NCI-H1092 (cell line): ENCODE measurements at places on chromosomes 1 and 21.

GRCh38 chr1:84573481-84573966 is 716 bp downstream of the CTBS start:
- DNase-seq = no peak

- no peak for DNase-seq
These were observed 1.5 kb downstream of the HIPK1 start for GRCh38 chr1:113930499-113931161.

DNA sequence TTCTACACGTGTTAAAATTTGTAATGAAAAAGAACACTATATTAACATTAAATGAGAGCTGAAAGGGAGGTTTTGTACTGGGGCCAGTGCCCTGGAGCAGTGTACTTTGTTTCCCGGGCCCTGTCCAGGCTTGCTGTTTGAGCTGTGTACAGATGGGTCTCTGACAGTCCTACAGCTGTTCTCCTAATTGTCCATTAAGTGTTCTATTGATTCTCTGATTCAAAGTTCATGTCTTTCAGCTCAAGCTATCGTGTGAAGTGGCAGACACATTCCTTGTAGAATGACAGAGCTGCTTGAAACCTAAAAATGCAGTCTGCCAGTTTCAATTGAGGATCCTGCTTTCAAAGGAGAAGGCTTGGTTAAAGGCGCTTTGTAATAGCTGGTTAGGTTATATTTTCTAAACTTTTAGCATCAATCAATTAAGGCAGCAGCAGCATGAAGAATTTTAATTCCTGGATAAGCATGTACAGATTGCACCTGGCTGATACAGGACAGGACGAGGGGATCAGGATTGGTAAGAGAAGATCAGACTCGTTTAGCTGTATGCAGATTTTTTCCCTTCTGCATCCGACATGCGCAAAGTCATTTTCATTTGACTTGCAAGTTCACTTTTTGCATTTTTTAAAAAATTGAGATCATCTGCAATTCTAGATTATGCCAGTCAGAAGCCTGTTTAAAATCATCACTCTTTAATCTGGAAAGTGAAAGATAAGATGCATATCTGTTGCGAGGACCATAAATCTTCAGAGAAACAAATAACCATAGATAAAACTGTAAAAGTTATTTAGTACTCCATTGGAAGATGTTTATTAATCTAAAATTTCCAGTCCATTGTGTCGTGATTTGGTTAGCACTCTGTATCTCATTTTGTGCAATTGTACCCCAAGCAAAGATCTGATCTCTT is 98.5 kb downstream of the ATG4C start:
- DNase-seq = no peak

DNA sequence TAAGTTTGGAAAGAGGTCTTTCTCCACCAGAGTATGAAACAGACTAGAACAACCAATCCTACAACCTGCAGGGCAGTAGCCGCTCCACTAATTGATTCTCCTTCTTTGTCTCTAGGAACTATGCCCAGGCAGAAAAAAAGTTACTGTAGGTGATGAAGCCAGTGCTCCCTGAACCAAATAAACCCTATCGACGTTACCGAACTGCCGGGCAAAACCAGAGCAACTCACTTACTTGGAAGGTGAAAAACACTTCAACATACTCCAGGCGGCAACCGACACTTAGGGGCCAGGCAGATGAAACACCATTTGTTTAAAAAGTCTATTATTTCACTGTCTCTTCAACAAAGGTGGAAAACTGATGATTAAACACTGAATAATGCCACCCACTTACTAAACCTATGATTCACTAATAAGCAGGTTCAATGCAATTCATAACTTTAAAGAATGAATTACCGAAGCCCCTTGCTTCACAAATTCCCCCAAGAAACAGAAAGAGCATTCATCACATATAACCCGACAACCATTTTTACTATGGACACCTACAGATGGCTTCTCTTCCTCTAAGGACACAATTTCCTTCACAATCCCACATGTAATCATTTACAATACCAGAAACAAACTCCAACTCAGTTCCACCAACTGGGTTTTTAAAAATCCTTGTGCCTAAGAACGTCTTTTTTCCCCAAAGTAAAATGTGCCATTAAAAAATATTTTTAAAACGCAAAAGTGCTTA is 1.6 kb downstream of the NRIP1 start:
- DNase-seq = no peak

DNA sequence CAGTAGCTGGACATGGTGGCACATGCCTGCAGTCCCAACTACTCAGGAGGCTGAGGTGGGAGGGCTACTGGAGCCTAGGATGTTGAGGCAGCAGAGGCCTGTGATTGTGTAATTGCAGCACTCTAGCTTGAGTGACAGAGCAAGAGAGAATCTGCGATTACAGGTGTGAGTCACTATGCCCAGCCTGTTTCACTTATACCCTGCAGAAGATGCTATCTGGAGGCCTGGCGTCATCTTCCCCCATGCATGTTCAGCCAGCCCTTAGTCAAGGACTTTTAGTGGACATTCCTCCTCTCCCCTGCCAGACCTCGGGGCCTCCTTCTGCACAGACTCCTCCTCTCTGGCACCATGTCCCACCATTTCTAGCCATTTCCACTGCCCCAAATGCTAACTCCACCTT is 36.3 kb upstream of the RCC2 start:
- no peak for DNase-seq

- DNase-seq = no peak
These were observed 178.0 kb downstream of the CAMTA1 start for GRCh38 chr1:6962996-6963911.

DNA sequence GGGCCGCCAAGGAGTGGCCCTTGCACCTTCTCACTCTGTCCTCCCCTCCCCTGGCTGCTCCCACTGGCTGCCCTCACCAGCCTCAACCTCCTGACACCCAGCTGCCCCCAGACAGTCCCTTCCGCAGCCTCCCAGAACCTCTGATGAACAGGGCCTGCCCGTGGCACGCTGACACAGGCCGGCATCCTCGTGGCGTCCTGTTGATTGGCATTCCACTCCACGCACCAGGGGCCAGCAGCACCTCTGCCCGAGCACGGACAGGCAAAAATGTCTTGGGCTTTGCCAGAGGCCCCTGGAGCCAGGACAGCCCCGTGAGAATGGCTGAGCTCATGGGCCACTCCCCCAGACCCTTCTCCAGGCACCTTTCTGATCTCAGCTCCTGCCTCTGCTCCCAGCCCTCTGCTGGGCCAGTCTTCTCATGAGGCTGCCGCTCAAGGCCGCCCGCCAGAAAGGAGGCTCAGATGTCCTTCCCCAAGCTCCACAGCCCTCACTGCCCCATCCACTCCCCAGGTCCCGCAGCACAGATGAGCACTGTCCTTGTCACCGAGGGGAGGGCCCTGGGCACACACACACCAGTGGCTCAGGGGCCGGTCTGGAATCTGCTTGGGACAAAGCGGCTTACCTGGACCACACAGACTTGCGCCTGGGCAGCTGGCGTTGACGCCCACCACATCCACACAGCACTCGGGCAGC is 15.8 kb upstream of the RNF223 start:
- DNase-seq = no peak

- DNase-seq = peak; percentile 35
These were observed 292.1 kb upstream of the VAMP3 start for GRCh38 chr1:7478809-7479499.

GRCh38 chr1:9960011-9960410 is 16.7 kb downstream of the NMNAT1 start:
- no peak for DNase-seq

GRCh38 chr1:245160288-245160687 is 5.5 kb downstream of the KIF26B start:
- DNase-seq = no peak

- peak; percentile 2 for DNase-seq
These were observed 688.9 kb downstream of the USP25 start for GRCh38 chr21:16418642-16419041.

- DNase-seq = no peak
These were observed 76.8 kb downstream of the STUM start for GRCh38 chr1:226625326-226625725.

DNA sequence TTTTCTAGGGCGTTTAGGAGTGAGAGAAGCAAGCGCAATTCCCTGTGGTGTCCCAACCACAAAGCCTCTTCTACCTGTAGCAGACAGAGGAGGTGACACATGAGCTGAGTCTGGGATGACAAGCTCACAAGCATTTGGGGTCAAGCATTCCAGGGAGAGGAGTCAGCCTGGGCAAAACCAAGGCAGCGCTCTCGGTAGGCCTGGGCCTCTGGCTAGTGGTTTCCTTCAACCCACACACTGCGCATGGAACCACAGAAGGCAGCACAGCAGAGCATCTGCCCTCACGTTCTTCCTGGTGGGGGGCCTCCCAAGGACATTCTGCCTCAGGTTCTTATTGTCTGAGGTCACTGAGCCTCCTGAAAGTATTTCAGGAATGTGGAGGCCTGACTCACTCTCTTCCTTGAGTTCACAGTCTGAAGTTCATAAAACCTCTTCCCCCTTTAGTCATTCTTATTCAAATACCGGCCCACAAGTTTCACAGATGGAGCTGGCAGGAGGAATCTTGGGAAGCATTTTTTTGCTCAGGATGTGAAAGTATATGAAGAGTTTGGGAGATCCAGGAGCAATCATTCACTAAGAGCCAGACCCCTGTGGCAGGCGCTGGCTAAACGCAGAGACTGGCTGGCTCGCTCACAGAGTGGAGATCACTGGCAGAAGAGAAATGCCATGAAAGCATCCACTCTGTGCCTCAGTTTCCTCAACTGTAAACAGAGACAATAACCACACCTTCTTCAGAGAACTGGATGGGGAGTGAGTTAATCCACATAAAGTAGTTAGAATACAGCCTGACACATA is 26.8 kb downstream of the CCN1 start:
- DNase-seq = no peak
